ENCODE measurements at places on chromosomes 5 and 9.

DNA sequence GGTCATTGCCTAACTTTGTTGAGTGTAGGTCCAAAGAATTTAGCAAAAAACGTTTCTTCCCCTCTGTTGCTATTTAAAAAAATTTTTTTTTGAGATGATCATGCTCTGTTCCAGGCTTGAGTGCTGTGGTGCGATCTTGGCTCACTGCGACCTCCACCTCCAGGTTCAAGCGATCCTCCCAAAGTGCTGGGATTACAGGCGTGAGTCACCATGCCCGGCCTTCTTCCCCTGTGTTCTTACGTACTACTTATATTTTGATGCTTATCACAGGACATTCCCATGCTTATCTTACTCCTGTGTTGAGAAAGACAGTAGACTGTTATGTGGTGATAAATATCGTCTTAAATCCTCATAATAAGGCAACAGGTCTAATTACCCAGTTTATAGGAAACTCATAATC lies 2.5 kb downstream of the ACER2 start:
- no peak for DNase-seq

DNA sequence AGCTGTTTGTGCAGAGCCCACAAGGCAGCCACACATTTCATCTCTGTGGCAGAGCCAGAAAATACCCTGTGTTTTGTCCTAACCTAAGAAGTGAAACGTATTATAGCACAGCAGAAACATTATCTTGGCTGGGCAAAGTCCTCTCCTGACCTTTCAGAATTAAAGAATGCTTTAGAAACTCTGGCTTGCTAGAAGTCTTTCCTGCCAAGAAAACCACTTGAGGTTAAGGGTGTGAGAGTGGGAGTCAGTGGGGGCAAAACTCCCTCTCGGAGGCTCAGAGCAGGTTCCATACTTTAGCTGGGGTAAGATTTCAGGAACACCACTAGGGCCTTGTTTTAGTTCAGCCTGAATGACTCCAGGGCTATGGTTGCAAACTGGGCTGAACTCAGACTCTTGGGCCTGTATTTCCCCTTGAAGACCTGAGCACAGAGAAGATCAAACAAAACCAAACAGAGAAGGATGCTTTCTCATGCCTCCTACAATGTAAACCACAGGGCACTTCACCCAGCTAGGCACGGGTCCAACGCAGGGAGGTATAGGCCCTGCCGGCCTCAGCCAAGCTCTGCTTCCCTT lies 48.0 kb downstream of the ZNF366 start:
- DNase-seq = no peak

GRCh38 chr5:72849546-72849945 lies 33.1 kb downstream of the TNPO1 start:
- peak; percentile 23 for DNase-seq

DNA sequence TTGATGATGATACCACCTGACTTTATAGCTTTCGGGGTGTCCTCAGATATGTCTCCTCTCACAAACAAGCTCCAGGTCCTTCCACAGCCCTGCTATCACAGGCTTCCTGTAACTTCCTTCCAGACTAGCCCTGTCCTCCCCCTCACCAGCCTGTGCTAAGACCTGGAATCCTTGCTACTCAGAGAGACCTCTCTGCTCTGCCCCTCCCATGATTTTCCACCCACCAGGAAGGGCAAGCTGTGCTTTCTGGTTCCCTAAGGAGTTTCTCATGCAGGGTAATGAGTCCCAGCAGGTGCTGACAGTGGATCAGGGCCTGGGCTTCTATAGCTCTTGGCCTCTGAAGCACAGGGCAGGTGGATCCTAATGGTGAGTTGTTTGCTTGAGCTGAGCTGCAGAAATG lies 86.9 kb downstream of the AOPEP start:
- DNase-seq = no peak

DNA sequence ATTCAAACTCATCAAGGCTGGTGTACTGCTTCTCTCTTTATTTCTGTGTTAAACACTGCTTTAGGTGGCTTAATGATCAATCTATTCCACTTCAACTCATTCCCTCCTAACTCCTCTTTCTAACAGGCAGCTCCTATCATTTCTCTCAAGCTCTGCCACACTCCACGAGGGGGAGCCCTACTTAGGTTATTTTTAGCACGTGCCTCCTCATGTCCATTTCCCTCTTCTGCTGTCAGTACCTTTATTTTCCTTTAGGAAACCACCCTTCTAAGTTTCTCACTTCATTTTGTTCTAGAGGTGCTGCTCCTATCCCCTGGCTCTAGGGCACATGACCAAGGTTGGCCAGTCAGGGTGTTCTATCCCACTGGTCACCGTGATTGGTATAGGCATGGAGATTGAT lies 6.7 kb upstream of the BRINP1 start:
- peak; percentile 59 for DNase-seq

GRCh38 chr5:151574444-151574996 lies 16.6 kb downstream of the FAT2 start:
- no peak for DNase-seq

DNA sequence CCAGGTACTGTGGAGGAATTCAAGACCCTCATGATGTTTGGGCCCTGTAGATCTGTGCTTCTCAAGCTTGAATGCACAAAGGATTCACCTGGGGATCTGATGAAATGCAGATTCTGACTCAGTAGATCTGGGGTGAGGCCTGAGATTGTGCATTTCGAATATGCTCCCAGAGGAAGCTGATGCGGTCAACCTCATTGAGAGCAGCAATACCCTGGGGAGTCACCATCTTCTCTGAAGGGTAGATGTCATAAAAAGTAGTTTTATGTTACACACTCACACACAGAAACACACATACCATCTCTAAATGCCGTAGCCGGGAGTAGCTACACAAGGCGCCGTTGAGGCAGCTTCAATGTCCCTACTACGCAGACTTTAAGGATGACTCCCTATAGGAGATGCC lies 55.8 kb upstream of the CPEB4 start:
- no peak for DNase-seq
